Activated CD8-positive, alpha-beta memory T cell treated with anti-CD3 and anti-CD28 coated beads for 1 hour (primary cell): ENCODE measurements at places on chromosomes 4 and X.

- no peak for DNase-seq
Measured at GRCh38 chr4:109162759-109163158, 139.7 kb downstream of the COL25A1 start.

DNA sequence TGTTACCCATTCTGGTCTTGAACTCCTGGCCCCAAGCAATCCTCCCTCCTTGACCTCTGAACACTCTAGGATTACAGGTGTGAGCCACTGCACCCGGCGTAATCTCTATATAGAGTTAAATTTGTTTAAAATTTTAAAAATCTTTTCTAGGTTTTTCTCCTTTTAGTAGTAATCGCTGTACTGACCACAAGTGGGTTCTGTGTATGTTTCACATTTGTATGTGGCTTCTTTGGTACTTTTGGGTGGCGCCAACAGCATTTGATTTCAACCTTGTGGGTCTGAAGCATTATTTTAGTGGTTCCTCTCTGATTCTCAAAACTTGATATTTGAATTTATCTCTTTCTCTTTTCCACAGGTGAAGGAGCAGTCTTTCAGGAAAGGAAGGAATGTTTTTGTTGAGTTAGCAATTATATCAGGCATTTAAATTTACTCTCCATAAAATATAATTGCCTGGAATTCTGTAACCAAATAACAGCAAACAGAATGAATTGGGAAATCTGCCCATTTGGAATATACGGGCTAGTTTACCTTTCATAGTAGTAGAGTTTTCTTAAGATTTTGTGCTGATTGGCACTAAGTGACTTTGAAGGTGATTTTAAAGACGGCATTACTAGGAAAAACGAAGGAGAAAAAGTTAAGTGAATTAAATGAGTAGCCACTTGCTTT is 29.5 kb downstream of the ARHGAP10 start:
- no peak for DNase-seq

DNA sequence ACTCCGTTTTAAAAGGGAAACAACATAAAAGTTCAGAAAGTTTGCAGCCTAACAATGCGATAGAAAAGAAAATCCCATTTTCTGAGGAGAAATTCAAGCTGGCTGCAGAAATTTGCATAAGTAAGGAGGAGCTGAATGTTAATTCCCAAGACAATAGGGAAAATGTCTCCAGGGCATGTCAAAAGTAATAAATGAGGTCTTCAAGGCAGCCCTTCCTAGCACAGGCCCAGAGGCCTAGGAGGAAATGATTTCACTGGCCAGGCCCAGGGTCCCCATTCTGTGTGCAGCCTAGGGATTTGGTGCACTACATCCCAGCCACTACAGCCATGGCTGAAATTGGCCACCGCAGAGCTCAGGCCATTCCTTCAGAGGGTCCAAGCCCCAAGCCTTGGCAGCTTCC is 59.3 kb downstream of the TKTL2 start:
- no peak for DNase-seq

DNA sequence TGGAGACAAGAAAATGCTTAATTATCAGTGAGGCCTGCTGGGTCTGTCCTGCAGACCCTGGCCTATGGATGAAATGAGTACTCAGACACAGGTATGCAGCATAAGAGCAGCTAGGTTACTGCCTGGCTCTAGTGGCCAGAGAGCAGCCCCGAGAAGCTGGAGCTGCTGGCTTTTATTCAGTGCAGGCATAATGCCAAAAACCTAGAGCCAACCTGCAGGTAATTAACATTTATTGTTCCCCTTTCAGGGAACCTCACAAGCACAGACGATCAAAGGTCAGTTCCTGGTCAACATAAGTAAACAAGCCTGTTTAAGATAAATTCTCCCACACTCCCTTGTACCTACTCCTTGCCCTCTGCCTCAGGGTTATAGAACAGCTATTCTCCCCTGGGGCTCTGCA is 13.3 kb downstream of the IDS start:
- DNase-seq = no peak

DNA sequence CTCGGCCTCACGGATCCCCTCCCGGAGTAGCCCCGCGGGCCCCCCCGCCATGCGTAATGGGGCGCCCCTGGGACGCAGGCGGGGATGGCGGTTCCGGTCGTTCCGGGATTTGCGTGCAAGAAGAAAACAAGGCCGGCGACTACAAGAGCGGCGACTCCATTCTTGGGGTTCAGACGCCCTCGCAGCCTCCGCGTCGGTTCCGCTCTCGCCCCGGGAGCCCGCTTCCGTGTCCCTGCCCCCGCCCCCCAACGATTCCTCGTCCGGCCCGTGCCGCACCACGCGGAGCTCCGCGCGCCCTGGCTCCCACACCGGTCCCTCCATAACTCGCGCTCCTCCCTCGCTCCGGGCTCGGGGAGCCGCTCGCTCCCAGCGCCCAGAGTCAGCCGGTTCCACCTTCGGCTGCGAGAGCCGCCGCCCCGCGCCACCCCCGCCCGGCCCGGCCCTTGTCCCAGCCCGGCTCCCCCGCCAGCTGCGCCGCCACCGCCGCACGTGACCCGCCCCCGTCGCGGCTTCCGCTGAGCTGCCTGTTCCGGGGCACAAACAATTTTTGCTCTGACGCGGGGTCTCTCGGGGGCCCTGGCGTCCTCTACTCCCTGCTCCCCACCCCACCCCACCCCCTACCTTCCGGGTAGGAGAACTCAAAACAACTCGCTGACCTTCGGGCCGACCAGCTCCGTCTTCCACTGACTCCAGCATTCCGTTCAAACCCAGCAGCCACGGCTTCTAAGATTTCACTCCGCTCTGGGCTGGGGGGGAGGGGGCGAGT is 78.8 kb upstream of the BCOR start:
- DNase-seq = peak; percentile 62

GRCh38 chr4:184433258-184433892 is 41.0 kb downstream of the IRF2 start:
- no peak for DNase-seq

GRCh38 chrX:134969726-134970125 is 21.1 kb upstream of the SMIM10 start:
- DNase-seq = no peak

DNA sequence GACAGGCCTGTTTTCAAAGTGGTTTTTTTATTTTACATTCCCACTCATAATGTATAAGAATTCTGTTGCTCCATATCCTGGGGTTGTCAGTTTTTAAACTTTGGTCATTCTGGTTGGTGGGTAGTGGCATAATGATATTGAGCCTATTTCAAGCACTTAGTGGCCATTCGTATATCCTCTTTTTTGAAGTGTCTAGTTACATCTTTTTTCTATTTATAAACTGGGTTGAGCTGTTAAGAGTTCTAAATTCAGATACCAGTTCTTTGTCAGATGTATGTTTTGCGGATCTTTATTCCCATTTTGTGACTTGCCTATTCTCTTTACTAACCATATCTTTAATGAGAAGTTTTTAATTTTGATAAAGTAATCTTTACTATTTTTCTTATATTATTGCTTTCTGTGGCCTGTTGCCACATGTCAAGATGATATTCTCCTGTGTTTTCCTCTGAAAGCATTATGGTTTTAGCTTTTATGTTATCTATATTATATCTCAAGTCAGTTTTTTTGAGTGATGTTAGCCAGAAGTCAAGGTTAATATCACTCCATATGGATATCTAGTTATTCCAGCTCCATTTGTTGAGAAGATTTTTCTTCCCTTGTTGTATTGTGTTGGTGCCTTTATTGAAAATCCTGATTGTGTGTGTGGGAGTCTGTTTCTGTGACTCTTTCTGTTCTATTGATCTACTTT is 110.9 kb downstream of the FHIP1A start:
- DNase-seq = no peak

GRCh38 chrX:77422891-77423648 is 24.1 kb upstream of the FGF16 start:
- DNase-seq = no peak

GRCh38 chr4:91577864-91578263 is 725.9 kb upstream of the GRID2 start:
- DNase-seq = no peak

GRCh38 chr4:102420563-102421398 is 75.5 kb upstream of the SLC39A8 start:
- no peak for DNase-seq

GRCh38 chrX:9902656-9903055 is 64.5 kb upstream of the CLDN34 start:
- no peak for DNase-seq

DNA sequence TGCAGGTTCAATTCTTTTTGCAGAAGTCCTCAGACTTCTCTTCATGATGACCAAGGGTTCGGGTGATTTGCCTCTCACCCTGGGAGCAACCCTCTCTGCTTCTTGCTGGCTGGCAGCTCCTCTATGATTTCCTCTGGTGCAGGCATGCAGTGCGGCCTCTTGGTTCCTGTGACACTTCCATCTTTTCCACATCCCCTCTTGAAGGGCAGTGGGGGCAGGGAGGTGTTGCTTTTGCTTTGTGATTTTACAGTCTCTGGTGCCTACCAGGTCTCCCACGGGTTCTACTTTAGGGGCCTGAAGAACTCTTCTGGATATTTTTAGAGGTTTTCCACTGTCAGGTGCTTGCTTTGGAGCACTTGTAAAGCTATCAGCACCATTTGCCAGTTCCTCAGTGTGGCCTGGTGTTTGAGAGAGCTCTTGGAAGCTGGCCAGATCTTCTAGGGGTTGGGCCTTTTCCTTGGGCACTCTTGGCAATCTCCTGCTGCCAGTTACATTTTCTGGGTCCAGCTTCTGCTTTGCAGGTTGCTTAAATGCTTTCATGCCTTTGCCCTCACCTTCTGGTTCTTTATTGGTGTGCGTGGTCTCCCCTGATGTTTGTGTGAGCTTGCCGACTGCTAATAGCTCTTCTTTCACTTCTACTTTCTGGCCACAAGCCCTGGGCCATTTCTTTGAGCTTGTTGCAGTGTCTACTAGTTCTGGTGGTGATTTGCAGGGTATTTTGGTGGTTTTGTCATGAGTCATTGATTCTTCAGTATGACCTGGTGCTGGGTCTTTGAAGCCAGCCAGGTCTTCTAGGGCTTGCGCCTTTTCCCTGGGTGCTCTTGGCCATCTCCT is 11.5 kb upstream of the CHST7 start:
- DNase-seq = no peak

DNA sequence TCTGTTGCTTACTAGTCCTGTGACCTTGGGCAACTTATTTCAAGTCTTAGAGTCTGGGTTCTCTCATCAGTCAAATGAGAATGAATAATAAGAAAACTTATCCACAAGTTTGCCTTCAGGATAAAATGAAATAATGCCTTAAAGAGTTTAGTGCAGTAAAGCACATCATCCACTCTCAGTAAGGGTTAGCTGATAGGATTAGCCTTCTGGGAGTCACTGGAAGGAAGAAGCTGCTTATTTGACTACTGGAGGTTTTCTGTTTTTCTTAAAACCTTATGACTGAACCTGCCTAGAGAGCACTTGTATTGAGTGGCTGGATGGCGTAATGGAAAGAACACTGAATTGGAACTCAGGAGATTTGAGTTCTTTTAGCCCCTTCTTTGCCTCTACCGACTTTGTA is 1.8 kb downstream of the RNF128 start:
- no peak for DNase-seq

DNA sequence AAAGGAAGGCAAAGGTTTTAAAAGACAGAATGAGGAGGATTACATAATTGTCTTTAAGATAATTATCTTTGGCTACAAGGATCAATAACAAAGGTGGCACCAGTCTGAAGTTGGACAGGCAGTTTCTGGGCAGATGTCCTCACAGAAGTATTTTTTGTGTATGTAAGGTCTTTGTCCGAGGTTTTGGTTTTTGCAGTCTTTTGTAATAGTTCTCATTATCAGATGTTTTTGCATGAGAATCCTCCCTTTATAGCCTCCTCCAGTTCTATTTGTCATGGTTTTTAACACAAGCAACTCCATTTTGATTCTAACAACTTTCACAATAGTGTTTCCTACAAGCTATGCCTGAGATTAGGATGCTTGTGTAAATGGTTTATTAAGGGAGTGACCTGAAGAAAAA is 286.2 kb downstream of the IL1RAPL2 start:
- no peak for DNase-seq
